ENCODE measurements at places on chromosomes 5 and 9.

GRCh38 chr9:108048406-108049025 lies 558.9 kb upstream of the KLF4 start:
- DNase-seq, result no peak

- DNase-seq, result no peak
These were observed 55.5 kb downstream of the GALNT12 start for GRCh38 chr9:98862936-98863335.

DNA sequence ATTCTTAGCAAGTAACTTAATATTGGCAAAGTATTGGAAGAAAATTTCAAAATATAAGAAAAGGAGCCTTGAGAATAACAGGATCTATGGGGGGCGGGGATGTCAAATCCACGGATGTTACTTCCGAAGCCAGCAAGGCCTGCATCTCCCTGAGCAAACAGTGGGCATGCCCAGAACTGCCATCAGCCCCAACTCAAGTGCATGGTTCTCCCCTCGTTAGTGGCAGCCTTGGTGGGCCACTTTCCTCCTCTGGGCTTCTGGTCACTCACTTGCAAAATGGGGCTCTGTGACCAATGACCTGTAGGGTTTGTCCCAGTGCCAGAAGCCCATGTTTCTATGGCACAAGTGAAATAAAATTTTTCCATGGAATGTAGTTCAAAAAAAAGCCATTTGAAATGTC lies 27.2 kb upstream of the MED10 start:
- DNase-seq, result no peak

DNA sequence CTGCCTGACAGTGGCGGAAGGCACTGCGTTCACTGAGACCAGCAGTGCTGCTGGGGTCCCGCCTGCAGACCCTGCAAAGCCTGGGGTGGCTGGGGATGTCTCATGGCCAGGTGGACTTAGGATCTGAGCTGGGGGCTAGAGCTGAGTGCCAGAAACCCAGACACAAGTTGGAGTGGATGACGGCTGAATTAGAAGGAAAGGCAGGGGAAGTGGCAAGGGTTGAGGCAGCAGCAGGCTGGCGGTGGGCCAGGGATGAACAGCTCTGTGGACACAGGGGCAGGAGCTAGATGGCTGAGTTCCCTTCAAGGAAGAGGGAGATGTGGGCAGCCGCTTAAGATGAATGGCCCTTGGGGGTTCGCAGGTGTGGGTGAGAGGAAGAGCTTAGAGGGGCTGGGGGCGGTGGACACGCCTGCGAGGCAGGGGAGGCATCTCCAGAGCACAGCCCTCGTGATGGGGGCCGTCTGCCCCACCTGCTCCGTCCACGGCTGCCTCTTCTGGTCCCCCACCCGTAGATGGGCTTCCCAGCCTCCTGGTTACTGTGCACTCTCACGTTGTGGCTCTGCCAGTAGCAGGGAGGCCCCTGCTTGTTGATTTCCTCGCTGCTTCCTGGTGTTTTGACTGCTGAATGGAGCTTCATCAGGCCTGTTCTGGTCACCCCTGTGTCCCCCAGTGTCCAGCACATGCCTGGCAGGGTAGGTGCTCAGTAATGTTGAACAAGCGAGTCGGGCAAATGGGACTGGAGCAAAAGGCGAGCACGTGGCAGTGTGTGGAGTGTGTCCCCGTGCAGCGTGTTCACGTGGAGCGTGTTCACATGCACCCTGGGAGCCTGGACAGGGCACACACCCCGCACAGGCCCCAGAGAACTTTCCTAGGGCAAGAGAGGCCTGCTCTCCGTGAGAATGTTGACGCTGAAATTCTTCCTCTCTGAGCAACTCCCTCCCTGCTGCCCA lies 168.2 kb downstream of the CACNA1B start:
- DNase-seq, result no peak

DNA sequence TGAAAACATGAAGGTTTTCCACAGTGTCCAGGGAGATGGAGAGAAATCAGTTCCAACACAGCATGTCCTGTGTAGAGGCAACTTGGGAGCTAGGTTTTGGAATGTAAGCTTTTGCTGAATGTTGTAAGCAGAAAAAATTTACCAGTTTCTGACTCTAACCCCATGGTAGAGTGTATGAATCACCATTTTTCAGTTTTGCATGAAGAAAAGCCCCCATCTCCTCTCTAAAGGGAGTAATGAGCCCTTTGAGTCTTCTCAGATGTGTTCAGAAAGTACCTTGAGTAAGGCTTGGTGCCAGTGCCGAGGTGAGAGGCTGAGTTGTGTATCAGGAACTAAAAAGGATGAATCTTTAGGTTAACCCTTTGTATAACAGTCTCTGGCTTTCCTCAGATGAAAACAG lies 96.2 kb downstream of the ADRB2 start:
- no peak for DNase-seq

GRCh38 chr5:160899735-160900134 lies 47.7 kb upstream of the ATP10B start:
- no peak for DNase-seq

DNA sequence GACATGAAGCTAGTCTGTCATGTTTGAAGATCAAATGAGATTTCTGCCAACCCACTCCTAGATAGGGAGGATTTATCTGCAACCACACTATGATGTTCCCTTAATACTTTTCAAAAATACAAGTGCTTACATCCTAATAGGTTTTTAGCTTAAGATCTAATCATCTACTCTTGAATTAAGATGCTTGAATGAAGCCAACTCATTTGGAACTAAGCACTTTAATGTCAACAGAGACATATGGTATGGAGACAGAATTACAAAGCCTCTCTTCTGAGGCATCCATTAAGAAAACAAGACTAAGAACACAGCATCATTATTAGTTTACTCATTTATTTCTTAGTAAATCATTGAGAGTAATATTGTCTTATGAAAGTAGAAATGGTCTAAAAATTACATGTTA lies 139.3 kb upstream of the NFIB start:
- peak; percentile 100 for DNase-seq

GRCh38 chr9:130782886-130783530 lies 52.0 kb upstream of the ABL1 start:
- DNase-seq, result no peak

- DNase-seq, result no peak
These were observed 14.1 kb downstream of the DUSP1 start for GRCh38 chr5:172756764-172757393.

- no peak for DNase-seq
These were observed 131.1 kb downstream of the OR2K2 start for GRCh38 chr9:111198936-111199335.

DNA sequence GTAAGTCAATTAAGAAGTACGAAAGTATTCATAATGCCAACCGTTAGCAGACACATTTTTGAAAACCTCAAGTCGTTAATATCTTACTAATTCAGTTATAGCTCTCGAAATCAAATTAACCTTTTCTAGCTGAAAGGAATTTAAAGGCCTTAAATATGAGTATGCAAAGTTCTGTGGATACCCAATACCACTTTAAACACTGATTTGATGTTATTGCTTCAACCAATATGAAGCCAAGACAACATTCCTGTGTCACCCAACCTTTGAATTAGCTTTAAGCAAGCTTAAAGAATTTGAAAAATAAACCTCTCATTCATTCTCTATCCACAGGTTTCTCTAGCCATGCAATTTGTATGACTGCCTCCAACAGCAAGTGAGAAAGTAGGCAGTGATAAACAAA lies 204.5 kb downstream of the MCTP1 start:
- DNase-seq, result no peak

DNA sequence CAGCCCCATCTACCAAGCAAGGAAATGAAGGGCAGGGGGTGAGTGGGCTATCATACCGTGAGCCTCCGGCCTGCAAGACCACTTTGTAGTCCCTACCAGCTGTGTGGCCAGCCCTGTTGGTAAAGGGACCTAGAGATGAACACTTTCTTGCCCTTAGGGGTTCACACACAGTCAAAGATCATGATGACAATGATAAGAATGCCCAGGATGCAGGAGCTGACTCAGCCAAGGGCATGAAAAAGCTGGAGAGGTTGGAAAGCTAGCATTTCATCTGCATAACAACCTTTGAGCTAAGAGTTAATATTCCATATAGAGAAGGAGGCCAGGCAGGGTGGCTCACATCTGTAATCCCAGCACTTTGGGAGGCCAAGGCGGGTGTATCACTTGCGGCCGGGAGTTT lies 19.2 kb upstream of the FGFR4 start:
- DNase-seq, result no peak

- DNase-seq, result no peak
These were observed 2.4 kb downstream of the ANKRD31 start for GRCh38 chr5:75234251-75234650.

DNA sequence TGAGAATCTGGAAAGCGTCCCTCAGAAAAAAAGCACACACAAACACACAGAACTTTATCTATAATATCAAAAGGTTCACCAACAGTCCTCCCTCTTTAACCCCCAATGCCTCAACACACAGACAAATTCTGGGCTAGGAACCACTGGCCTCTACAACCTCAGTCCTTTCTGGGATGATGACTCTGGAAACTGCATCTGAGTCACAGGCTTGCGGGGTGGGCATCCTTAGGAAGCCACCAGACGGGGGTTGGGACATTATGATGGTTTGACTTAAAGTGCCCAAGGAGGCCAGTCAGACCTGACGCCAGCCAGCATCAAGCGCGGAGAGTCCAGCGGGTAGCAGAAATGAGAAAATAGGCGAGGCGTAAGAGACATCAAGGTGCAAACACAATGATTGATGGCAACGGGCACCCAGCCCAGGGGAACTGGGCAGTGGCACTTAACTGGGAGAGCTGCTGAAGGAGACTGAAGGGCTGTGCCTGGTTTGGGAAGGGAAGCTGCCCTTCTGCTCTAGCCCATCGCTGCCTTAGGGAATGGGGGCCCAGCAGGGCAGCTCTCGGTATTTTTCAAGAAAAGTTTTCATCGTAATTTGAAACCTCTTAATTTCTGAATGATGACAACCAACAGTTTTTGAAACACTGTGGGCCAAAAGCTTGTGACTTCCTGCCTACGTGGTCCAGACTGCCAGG lies 20.7 kb downstream of the SPRY4 start:
- DNase-seq, result no peak

- DNase-seq, result no peak
These were observed 500.6 kb downstream of the KIF4B start for GRCh38 chr5:155514105-155514563.

DNA sequence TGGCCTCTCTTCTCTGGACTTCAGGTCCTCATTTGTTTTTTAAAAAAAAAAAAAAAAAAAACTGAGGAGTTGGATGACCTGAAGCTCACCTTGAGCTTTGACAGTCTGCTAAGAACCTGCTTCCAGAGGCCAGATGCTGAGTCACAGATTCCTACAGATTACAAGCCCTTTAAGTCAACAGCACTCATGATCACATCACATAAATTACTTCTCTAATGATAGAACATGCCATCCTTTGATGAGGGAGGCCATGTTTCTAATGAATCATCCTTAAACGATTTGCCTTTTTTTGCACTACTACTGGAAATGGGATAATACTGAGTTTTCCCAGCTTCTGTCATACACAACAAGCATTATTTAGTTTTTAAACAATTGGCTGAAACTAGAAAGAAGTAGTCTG lies 34.2 kb upstream of the MYOT start:
- DNase-seq, result no peak

DNA sequence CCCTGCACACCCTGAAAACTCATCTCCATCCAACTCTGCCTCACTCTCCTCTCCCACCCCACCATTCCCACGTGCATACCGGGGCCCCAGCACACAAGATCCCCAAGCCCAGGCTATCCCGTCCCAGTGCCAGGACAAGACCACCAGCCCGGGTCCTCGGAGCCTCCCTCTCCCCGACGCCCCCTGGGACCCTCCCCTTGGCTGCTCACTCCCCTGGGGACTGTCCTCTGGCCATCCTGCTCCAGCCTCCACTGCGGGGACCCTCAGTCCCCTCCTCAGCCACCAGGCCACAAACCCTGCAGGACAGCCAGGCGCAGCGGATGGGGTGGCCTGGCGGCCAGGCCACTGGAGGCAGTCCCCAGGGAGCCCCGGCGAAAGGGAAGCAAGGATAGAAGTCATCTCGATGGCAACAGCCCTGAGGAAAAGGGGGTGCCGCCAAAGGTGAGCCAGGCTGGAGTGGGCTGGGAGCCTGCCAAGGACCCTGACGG lies 62.8 kb downstream of the C9orf50 start:
- DNase-seq, result no peak

- peak; percentile 74 for DNase-seq
These were observed 61.8 kb upstream of the CPLX2 start for GRCh38 chr5:175809531-175810121.

DNA sequence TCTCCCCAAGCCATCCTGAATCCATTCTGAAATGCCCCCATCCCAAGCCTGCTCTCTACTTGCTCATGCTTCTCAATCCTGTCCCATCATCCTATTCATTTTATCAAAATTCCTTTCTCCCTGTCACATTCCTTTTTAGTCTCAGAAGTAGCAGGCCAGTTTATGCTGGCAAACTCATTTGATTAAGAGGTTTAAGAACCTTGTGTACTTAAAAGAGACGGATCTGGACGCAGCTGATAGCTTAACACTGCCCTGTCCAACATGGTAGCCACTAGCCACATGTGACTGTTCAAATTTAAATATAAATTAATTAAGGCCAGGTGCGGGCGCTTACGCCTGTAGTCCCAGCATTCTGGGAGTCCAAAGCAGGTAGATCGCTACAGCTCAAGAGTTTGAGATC lies 5.6 kb upstream of the KCNV2 start:
- no peak for DNase-seq

GRCh38 chr5:169970339-169970738 lies 10.0 kb downstream of the INSYN2B start:
- DNase-seq, result no peak

DNA sequence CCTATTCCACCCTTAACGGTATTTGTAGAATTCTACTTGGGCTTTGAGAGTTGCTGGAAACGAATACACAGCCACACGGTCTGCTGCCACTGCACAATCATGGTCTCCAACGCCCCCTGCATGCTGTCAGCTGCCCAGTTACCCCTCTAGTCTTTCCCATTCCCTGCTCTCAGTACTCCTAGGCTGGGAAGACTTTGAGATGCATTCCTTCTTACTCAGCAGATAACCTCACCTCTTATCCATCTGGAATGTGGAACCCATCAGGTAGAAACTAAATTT lies 92.8 kb downstream of the ANKH start:
- DNase-seq, result no peak

GRCh38 chr9:117679416-117679815 lies 24.8 kb upstream of the TLR4 start:
- DNase-seq, result no peak

DNA sequence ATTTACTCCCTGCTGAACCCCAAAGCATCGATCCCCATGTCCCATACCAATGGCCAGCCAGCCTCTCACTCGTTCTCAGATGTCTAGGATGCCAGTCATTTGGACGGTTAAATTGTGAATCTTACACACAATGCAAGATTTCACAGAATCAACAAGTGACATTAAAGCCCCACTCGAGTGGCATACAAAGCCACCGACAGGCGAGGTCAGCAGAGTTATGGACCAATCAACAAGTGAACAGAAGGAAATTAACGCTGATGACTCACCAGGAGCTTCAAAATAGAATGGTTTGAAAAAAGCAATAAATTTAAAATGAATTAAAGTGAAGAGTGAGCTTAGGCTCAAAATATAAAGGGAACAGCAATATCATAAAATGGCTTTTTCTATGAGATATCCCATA lies 8.2 kb upstream of the RUFY1 start:
- no peak for DNase-seq

DNA sequence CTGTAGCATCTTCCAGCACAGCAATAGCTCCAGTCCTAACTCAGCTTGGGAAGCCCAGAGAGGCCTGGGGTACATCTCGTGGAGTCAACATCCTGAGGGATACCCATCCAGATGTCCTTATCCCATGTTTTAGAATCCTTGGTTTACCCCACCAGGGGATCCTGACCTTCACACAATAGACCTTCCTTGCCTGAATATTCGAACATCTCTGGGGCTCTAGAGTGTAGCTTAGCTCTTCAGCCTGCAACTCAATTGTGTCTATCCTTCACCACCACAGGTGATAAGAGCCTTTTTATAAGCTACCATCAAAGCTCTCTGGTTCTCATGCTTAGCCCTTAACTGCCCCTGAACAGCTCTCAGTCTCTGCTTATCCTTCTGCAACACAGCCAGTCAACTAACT lies 7.5 kb upstream of the RALGPS1 start:
- DNase-seq, result no peak

Measured in NCI-H446 treated with DMSO at 0.1 percent for 48 hours (cell line).